ENCODE measurements at places on chromosomes 13 and 19.

GRCh38 chr13:32883474-32883873 lies 132.7 kb upstream of the KL start:
- no peak for DNase-seq

- peak; percentile 80 for DNase-seq
Measured at GRCh38 chr19:41746593-41747227, 8.6 kb upstream of the CEACAM6 start.

- no peak for DNase-seq
Measured at GRCh38 chr13:64782466-64782865, 2447.7 kb downstream of the PCDH9 start.

GRCh38 chr19:40862333-40862732 lies 12.1 kb upstream of the CYP2A6 start:
- DNase-seq: no peak

- DNase-seq: no peak
Measured at GRCh38 chr19:38411041-38411712, 8.3 kb downstream of the FAM98C start.

DNA sequence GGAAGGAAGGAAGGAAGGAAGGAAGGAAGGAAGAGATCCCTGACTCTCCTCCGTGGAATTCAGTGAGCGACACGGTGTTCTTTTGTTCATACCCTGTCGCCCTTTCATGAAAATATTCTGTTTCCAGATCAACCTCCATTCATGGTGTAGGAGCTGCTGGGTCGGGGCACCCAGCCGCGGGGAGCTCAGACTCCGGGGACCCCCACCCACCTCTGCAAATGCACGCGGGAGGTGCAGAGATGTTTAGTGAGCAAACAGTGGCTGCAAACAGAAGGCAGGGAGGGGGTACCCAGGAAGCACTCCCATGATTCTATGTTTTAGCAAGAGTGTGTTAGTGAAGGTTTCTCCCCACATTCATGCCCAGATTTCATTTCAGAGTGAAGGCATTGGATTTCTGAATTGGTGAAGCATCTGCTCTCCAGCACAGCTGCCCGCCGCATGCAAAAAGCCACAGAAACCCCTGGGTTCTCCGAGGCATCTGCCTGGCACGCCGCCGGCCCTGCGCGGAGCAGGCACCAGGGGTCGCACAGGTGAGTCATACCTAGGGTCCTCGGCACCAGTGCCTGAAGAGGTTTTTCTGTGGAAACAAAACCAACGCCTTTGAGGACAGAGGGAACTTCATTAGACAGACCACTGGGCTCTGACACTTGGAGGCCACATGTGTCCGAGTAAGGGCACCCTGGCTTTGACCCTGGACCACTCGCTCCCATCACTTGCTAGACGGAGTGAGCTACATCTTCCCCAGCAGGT lies 80.6 kb downstream of the ZNF557 start:
- DNase-seq: no peak
